ENCODE measurements at places on chromosomes 12 and 14. TPM values are rescaled to one million over a fixed set of nuclear protein-coding genes. Genes with fewer than 3 reads are reported as not detected.

GRCh38 chr14:79836577-79836976 is 374.7 kb downstream of the DIO2 start:
- DNase-seq, result no peak

- no peak for DNase-seq
These were observed 282.9 kb upstream of the FLRT2 start for GRCh38 chr14:85247071-85247470.

DNA sequence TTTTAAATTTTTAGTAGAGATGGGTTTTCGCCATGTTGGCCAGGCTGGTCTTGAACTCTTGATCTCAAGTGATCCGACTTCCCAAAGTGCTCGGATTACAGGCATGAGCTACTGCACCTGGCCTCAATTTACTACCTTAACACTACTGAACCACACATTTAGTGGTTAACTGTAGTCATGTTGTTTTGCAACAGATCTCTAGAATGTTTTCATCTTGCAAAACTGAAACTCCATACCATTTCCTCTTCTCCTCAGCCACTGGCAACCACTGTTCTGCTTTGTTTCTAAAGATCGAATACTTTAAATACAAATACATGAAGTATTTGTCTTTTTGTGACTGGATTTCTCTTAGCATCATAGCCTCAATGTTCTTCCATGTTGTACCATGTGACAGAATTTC is 15.4 kb upstream of the SMCO2 start:
- DNase-seq, result no peak

ANG gene
- total RNA-seq, result 0.57 TPM

- DNase-seq, result no peak
These were observed 49.0 kb downstream of the MDGA2 start for GRCh38 chr14:47626151-47627035.

DNA sequence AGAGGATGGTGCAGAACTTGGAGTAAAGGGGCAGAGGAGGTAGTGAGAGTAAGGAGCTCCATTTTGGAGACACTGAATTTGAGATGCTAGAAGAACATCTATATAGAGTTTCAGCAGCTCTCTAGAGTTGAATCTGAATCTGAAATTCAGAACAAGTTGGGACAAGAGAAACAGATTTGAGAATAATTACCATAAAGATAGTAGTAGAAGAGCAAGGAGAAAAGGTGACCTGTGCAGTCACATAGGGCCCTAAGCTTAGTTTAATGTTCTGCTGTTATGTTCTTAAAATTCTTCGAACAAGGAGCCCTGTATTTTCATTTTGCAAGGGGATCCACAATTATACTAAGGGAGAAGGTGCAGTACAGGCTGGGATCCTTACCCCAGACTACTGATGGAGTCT is 7.4 kb downstream of the REM2 start:
- DNase-seq, result no peak

AQP6 gene
- total RNA-seq, result not detected

ATP5MC2 gene
- 383 TPM for total RNA-seq

GRCh38 chr12:98973395-98973794 is 328.3 kb downstream of the APAF1 start:
- no peak for DNase-seq

DNA sequence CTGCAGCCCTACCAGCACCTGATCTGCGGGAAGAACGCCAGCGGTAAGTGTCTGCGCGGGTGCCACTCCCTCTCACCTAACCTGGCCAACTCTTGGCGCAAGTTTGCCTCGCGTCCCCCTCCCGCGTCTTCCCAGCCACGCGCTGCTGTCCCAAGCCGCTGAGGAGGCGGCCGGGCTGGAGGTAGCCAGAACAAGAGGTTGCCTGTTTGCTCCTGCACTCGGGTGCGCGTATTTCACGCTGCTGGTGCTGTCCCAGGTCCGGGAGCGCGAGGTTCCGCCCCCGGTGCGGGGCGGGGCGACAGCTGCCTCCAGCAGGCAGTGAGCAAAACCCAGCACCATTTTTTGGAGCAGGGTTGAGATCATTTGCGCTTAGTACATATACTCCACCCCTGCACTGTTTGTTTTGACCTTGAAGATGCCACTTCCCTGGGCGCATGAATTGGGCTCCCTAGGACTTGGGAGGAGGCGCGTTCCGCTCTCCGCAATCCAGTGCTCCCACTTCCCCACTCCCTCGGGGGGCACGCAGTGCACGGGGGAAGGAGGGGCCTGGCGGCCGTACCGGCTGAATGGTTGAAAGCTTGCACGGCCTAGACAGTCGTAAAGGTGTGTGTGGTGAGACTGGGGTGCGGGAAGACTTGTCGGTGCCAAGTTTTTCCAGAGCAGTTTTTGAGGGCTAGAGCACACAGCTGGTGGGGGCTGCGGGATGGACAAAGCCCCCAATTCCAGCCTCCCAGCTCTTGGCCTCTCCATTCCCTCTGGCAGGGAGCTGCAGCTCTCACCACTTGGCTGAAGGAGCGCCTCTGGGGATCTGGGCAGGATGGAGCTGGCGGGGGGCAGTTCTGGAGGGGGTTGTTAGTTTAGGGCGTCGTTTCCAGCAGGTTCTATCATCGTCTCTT is 226.9 kb upstream of the CRY1 start:
- DNase-seq, result peak; percentile 83

GRCh38 chr14:33030386-33030785 is 91.7 kb downstream of the NPAS3 start:
- DNase-seq, result no peak

- no peak for DNase-seq
These were observed 191.2 kb upstream of the SSTR1 start for GRCh38 chr14:38016497-38016896.

TFCP2 gene
- total RNA-seq, result 49.8 TPM

GRCh38 chr12:72610342-72610741 is 338.2 kb downstream of the TRHDE start:
- no peak for DNase-seq

IL31 gene
- total RNA-seq, result 5.5 TPM

TTC6 gene
- not detected for total RNA-seq

GRCh38 chr12:52523824-52524223 is 3.6 kb upstream of the KRT5 start:
- DNase-seq, result no peak

GRCh38 chr12:127240249-127240929 is 1026.6 kb upstream of the TMEM132C start:
- no peak for DNase-seq

DNA sequence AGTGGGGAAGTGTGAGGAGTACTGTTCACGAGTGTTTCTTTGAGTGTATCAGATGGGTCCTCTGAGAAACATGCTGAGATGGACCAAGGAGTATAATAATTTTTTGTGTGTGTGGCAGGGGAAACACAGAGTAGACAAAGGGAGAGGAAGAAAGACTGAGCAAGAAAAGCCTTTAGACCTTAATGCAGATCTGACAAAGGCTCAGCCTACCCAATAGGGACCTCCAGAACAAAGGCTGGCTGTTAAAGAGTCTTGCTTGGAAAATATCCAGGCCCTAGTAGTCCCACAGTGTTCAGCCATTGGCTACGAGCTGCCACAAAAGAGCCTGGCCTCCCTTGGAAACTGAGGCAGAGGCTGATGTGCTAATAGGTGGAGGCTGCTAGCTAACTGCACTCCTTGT is 13.5 kb downstream of the COQ5 start:
- no peak for DNase-seq

OR4Q3 gene
- total RNA-seq, result not detected

DNA sequence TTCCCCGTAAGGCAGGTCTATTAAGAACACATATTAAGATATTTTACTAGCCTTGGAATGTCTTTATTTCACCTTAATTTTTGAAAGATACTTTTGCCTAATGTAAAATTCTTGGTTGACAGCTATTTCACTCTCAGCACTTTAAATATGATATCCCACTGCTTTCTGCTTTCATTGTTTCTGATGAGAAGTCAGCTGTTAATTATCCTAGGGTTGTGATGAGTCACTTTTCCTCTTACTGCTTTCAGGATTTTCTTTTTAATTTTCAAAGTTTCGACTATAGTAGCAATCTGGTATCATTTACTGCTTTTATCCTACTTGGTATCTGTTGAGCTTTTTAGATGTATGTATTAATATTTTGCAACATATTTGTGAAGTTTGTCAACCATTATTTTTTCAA is 578.9 kb upstream of the ATP2B1 start:
- no peak for DNase-seq

DNA sequence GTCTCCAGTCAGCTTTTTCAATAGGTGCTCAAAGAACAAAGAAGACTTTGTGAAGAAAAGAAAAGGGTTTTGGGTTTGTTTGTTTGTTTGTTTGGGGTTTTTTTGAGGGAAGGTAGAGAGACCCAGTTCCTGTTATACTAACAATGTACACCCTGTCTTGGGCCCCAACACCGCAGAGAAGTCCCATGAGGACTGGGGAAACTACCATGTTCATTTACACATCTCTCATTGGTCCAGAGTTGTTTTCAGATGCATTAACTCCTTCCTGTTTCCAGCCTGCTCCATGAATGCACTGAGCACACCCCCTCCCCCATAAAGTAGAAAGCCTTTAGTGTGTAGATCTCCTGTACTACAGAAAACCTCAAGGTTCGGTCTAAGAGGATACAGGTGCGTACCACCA is 51.1 kb upstream of the SLC8A3 start:
- no peak for DNase-seq

DNA sequence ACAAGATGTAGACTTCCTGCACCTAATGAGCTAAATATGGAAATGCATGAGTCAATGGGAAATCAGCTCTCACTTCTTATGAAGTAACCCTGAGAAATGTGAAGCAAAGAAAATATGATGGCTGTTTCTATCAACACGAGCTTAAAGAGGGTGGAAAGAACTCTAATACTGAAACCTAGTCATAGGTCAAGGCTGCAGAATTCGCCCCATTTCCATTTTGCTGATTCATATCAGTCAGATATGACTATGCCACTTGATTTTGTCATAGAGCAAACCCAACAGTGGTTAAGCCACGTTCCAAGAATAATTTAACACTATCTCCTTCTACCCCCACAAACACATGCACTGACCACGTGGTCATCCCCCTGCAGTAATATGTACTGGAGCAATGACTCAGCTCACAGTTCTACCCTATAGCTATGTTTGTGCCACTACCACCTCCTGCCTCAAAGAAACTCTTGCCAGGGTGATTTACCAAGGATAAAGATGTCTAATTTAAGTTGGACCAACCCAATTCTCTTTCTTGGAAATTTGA is 157.5 kb downstream of the TMTC3 start:
- peak; percentile 29 for DNase-seq

GRCh38 chr12:108755481-108755880 is 24.2 kb upstream of the CORO1C start:
- DNase-seq, result no peak

PKP2 gene
- total RNA-seq, result not detected

ADCY6 gene
- 0.78 TPM for total RNA-seq

GRCh38 chr12:98513379-98514322 is 1.7 kb upstream of the TMPO start:
- no peak for DNase-seq

- DNase-seq, result no peak
These were observed 39.4 kb downstream of the MAP1LC3B2 start for GRCh38 chr12:116598311-116599284.

DNA sequence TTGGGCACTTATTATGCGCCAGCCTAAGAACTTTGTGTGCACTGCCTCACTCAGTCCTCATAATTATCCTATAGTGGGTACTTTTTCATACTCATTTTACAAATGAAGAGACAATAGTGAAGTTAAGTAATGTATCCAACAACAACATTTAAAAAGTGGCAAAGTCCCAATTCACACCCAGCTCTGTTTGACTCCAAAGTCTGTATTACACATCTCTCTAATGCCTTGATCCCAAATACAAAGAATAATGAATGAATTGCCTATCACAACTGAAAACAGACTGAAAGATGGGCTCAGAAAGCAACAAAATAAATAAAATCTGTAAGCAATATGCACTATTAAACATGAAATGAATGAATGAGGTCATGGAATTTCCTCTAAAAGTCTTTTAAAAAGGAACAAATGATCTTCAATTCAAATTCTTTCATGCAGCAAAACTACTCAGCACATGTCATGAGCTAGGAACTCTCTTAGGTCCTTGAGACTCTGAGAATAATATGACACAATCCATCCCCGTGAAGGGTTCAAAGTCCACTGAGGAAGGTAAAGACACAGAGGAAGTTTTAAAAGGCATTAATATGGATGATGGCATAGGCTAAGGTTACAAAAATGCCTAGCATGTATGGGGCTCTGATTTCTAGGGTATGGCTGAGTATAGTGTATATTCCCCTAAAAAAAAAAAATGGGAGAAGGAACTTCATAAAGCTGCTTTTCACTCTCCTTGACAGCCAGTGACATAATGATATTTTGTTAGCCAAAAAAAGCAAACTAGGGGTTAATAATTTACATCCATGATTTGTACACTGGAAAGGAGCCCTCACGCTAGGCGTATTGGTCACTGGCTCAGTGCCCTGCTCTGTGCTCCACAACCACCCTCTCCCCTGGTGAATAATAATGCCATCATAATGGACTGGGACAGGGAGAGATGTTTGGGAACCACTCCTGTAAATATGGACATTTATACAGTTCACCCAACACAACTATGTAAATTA is 103.4 kb downstream of the SLC2A13 start:
- DNase-seq, result no peak

SERPINA5 gene
- total RNA-seq, result not detected

EFS gene
- total RNA-seq, result not detected

APOF gene
- not detected for total RNA-seq

- no peak for DNase-seq
These were observed 89.3 kb downstream of the IRF2BPL start for GRCh38 chr14:76939015-76939742.

ZC2HC1C gene
- 0.71 TPM for total RNA-seq

GRCh38 chr14:66140213-66140918 is 345.8 kb upstream of the CCDC196 start:
- no peak for DNase-seq

- DNase-seq, result no peak
These were observed 16.2 kb downstream of the PYGL start for GRCh38 chr14:50928002-50928635.

Measured in activated T-helper 1 cell treated with anti-CD3 and anti-CD28 coated beads, Interleukin-12 subunit alpha, Interleukin-12 subunit beta, Interleukin-2, Interleukin-4 antibody, amounts not matched to agents 30 ng/mL and 10 ng/mL and 1 ng/mL, durations not matched to agents 14 hours and 24 hours and 36 hours (primary cell).